ENCODE measurements at places on chromosomes 6 and 20.

- DNase-seq = peak; percentile 67
Observed at GRCh38 chr20:8457978-8458377, 325.9 kb downstream of the PLCB1 start.

DNA sequence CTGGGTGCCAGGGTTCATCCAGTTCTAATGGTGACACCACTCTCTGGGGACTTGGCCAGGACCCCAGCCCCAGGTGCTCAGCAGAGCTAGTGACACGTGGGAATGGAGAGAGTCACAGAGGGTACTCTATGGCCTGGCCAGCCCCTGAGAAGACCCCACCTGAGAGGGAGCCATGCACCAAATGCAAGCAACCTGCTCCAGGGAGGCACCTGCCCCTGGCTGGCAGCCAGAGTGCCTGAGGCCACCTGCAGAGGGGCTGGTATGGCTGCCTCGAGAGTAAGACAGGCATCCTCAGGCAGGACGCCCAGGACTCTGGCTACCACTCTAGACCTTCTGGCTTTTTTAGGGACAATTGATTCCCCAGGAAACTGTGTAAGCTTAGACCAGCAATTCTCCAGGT is 38.6 kb upstream of the CST7 start:
- DNase-seq = no peak

DNA sequence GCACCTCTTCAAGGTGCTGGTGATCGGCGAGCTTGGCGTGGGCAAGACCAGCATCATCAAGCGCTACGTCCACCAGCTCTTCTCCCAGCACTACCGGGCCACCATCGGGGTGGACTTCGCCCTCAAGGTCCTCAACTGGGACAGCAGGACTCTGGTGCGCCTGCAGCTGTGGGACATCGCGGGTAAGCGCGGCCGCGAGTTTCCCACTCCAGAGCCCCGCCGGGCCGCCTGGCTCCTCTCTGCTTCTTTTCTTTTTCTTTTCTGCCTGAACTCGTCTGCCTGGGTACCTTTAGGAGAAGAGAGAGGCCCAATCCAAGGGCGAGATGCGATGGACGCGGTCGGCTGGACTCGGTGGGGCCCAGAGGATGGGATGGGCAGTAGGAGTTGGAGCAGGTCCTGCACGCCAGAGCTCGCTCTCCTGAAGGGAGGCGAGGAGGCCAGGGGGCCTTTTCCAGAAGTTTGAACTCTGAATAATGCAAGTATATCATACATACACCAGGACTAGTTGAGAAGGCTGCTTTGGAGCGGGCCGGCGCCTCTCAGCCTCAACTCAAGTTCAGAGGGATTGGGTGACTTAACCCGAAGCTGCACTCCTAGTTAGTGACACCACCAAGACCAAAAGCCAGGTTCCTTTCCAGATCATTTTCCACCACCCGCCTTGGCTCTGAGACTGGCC is 445 bp downstream of the RAB32 start:
- DNase-seq = no peak

- DNase-seq = peak; percentile 53
Observed at GRCh38 chr6:112286010-112286409, 31.6 kb upstream of the LAMA4 start.

- no peak for DNase-seq
Observed at GRCh38 chr6:30942338-30943060, 1.7 kb downstream of the MUCL3 start.

DNA sequence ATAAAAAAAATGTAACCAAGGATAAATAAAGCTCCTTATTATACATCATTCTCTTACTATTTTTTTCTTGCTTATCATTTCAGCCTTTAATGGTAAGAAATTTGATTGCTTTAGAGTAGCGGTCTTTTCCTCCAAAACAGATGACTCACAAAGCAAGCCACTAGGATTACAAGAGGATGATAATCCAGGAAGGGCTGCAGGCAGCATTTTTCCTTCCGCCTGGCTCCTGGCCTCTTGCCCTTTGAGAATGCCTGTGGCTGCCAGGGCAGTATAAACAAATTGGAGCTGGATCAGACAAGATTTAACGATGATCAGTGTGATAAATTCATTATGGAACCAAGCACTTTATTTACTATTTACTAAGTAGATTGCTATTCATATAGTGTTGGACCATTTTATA is 9.7 kb upstream of the FBXL4 start:
- no peak for DNase-seq

- DNase-seq = no peak
Observed at GRCh38 chr6:167745670-167746389, 80.9 kb upstream of the AFDN start.

DNA sequence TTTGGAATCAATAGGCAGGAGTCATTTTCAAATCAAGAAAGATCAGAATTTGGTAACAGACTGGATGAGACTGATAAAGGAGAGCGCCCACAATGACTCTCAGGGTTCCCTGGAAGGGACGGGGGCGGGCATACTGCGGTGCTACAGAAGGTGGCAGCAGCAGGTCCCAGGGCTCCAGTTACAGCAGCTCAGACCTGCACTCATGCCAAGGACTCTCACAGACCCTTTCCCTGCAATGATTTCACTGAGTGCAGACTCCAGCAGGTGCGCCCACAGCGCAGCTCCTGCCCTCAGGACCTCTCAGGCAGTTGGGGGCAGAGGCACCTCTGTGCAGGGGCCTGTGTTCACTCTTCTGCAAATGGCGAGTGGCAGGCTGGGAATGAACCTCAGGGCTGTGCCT is 359.8 kb downstream of the ZFAND3 start:
- no peak for DNase-seq

DNA sequence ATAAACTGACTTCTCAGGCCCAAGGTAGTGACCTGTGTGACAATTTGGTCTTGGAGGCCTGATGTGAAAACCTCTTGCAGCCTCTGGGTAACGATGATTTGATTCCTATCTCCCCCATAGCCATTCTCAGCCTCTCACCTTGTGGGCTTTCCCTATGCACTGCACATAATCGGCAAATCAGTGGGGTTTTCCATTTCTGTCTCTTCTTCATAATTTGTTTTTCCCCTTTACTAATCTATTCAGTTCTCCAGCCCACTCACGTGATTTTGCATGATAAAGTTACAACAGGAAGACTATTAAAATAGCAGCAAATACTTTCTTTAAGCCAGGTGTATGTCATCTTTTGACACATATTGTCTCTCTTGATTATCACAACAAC is 893.7 kb downstream of the TFAP2A start:
- no peak for DNase-seq

DNA sequence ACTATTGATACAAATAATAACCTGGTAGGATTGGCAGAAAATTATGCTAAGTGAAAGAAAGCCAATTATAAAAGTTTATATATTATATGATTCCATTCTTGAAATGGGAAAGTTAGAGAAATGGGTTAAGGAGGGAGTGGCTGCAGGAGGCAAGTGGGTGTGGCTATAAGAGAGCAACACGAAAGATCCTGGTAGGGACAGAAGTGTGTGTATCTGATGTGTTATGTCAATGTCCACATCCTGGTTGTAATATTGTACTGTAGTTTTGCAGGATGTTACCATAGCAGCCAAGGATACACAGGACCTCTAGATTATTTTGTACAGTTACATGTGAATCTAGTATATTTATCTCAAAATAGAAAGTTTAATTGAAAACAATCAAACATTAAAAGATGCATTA is 46.8 kb downstream of the SNX5 start:
- no peak for DNase-seq

DNA sequence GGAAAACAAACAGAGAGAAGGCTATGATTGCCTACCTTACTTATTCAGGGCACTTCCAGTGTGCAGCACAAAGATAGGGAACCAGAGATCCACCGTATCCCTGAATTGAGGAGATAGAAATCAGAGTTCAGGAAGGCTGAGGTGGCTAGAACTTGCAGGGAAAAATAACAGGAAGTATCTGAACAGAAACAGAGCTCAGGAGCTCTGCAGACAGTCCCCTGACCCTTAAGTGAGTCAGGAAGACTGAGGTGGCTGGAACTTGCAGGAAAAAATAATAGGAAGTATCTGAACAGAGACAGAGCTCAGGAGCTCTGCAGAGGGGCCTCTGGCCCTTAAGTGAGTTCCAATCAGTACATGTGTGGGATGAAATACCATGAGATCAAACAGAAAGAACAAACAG is 65.4 kb downstream of the RPRD1B start:
- DNase-seq = no peak

DNA sequence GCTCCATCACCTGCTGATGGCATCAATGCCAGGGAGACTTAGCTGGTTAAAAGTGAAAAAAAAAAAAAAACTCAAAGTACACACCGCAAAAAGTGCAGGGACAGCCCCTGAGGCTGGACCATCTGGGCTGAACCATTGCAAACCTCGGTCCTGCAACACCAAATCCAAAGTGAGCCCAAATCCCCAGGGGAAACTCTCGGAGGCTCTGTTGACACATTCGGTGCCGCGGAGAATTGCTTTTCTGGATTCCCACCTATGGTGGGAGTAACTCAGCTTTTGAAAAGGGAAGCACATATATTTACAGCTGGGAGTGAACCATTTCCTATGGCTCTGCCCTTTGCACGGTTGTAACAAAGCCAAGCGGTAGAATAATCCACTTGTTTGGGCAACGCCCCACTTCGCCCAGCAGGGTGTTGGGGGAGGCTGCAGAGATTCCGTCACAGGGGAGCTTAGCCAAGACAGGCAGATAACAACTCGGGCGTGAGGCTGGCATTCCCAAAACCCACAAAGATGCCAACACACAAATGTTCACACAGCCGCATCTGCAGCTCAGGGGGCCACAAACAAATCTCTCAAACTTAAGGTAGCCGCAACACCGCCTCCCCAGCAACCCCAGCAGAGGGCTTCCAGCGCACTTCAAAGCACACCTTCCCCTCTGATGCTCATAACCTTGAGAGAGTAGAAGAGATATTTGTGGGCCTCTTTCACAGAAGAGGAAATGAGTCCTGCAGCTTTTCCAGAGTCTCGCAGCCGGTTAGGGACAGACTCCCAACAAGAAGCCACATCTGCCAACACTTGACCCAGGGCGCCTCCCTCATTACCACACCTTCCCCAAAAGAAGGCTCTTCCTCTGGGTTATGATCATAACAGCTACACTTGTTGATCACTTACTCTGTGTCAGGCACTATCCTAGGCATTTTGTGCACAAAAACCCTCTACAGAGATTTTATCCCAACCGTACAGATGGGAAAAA is 11.4 kb downstream of the ZC3H12D start:
- DNase-seq = no peak

- no peak for DNase-seq
Observed at GRCh38 chr6:17159240-17159639, 57.4 kb downstream of the STMND1 start.

DNA sequence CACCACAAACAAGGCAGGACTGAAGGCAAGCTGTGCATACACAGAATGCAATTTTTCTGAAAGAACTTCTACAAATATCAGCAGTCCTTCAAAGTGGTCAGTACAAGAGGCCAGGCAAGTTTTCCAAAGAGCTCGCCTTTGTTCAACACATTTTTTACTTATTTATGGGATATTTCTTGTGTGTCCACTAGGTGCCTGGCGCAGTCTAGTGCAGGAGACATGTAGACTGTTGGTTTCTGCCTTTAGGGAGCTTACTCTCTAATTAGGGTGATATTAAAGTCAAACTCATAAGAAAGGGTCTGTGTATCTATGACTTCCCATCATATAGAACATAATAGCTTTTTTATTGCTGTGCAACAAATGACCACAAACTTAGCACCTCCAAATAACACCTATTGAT is 21.2 kb upstream of the VEGFA start:
- no peak for DNase-seq

- DNase-seq = no peak
Observed at GRCh38 chr6:34485321-34486060, 19.6 kb downstream of the PACSIN1 start.

DNA sequence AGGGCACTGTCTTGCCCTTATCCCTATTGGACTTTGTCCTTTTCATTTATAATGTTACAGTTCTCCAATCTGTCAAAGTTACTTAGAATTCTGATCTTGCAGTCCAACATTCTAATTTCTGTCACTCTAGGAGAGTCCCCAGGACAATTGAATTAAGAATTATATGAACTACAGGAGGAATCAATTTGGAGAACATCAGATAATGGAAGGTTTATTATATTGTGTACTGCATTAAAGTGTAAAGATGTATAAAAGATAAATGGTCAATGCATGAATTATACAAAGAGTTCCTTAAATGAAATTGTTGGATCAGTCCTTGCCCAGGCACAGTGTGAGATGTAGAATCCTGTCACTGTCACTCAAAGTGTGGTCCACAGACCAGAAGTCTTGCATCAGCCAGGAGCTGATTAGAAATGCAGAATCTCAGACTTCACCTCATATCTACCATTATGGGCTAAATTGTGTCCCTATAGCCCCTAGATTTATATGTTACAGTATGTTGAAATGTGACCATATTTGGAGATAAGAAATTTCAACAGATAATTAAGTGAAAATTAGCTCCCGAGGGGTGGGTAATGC is 145.5 kb downstream of the BTBD3 start:
- DNase-seq = no peak

DNA sequence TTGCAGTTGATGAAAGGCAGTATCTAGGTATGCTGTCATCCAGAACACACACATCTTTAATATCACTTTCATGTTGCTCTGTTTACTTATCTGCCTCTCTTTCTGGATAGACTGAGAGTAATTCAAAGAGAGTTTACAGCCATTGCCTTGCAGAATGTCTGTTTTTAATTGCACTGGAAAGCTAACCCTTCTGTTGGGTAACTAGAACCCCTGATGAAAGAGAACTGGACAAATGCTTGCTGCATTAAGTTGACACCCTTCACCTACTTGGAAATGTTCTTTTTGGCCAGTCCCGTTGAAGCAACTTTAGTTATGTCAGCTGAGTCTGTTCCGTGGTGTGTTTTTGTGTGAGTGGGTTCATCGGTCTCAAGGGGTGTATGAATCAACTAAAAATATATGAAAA is 383.8 kb upstream of the CITED2 start:
- DNase-seq = no peak

DNA sequence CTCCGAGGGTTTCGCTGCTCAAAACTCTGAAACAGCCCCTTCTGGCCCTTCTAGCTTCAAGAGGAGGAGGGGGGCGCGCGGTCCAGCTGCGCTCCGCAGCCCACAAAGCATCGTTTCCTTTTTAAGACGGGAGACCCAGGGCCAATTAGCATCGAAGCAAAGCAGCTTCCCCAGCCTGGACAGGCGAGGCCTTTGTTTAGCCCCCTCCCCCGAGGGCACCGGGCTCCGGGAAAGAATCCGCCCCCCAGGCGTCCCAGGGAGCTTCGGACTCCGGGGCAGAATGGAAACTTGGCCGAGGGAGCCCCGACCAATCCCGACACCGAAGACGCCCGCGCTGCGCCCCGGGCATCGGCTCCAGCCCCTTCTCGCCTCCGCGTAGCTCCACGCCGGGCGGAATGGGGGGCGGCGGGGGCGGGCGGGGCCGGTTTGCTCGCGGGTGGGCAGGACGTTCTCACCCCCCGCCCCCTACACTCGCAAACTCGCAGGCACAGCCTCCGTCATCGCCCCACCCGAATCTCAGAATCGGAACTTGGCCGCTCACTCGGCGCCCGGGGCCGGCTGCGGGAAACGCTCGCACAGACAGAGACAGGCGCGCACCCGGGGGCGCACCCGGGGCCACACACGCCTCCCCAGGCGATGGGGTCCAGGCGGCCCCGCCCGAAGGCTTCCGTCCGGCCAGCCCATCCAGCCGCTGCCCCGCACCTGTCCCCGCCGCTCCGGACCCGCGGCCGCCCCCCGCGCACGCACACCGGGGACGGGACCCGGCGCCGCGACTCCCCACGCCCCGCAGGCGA is 628 bp downstream of the NKAIN4 start:
- DNase-seq = no peak
